Astrocyte (in vitro differentiated cells and primary cell): ENCODE measurements at places on chromosomes 5 and 9.

- DNase-seq: peak; percentile 94
Observed at GRCh38 chr9:38008168-38009034, 60.6 kb downstream of the SHB start.

GRCh38 chr5:151092762-151093161 lies 11.9 kb upstream of the TNIP1 start:
- peak; percentile 78 for DNase-seq

DNA sequence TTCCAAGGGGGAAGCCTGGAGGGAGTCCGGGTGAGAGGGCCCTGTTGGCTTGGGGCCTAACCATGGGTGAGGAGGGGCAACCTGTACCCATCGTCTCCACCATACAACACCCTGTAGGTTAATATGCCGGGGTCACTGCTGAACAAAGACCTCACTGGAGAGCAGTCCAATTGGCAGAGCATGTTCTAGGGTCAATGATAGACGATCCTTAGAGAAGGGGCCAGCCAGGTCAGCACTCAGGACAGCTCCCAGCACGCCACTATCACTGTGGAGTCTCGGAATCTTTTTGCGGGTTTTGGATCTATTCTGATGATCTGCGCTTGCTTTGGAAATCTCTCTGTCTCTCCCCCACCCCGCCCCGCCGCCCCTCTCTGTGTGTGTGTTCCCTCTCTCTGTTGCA lies 218.4 kb upstream of the MVB12B start:
- peak; percentile 2 for DNase-seq

DNA sequence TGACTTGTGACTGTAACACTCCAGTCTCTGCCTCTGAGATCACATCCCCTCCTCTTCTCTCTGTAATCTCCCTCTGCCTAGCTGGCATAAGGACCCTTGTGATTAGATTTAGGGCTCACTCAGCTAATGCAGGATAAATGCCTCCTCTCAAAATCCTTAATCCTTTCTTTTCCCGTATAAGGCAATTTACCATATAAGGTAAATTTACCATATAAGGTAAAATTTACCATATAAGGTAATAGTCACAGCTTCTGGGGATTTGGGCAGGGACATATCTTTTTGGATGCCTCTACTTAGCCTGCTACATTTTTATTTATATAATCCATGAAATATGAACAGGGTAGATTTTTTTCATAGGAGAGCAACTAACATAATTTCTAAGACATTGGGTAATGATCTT lies 318.0 kb upstream of the PUM3 start:
- DNase-seq: no peak

- DNase-seq: peak; percentile 66
Observed at GRCh38 chr5:157167214-157167621, 1.2 kb upstream of the GARIN3 start.

- DNase-seq: no peak
Observed at GRCh38 chr5:74196233-74196632, 444.3 kb downstream of the ENC1 start.
